Lower leg skin (tissue), 4 donors: ENCODE measurements at places on chromosomes 16 and 17. TPM values are rescaled to one million over a fixed set of nuclear protein-coding genes. Genes with fewer than 3 reads are reported as not detected.

DNA sequence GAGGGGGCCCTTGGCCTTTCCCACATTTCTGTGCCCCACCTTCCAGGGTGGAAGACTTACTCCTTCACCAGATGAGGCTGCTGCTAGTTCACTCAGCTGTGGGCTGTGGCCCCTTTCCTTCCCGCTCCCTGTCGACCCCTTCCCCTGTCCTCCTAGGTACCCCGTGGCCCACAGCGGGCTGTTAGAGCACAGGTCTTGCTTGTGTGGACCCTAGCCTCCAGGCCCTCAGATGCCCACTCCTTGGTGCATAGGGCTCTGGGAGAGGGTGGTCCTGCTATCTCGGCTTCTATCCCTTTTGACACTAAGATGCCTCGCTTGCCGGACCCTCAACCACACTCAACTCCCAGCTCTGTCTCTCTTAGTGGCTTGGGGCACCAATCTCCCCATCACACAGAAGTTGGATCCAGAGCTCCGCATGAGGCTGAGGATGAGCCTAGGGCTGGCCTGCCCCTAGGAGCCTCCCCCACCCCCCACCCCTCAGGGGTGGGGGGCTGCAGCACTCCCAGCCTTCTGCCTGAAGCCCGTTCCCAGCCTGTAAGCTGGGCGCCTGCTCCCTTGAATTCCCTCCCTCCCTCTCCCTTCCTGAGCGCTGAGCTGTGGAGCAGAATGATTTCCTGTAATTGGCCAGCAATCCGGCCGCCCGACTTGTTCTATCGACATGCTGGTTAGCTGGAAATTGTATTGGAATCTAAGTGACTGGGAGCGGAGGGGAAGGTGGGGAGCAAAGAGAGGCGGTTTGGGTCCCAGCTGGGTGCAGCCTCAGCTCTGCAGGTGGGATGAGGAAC lies 30.9 kb downstream of the DCAKD start:
- no peak for DNase-seq

DNA sequence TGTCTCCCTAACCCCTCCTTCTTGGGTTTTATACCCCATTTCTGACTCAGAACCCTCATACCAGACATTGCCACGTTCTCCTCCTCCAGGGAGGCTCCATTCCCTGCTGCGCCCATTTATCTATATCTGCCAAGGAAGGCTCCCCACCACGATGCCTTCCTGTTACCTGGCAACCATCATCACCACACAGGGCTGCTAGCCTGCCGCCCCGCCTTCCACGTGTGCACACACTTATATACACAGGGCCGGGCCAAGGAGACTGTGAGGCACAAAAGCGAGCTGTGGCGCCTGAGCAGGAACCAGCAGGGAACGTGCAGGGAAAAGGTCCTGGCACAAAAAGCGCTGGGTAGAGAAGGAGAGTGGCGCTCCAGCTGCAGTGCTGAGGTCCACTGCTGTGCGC lies 261.8 kb downstream of the CBLN1 start:
- DNase-seq, result peak; percentile 40

Gene ABCA9
- 10.3 TPM for total RNA-seq

Gene SLC47A1
- total RNA-seq, result 10.8 TPM

DNA sequence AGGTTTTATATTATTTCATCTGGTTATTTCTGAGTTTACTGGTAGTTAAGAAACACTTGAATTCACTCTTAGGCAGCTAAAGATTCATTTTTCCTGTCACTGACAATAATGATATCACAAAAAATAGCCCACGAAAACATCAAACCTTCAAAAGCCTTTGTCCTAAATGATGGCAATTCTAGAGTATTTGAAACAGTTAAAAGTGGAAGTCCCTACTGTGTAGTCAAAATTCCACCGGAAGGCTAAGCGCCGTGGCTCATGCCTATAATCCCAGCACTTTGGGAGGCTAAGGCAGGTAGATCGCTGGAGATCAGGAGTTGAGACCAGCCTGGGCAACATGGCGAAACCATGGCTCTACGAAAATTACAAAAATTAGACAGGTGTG lies 103.5 kb downstream of the HIC1 start:
- no peak for DNase-seq

DNA sequence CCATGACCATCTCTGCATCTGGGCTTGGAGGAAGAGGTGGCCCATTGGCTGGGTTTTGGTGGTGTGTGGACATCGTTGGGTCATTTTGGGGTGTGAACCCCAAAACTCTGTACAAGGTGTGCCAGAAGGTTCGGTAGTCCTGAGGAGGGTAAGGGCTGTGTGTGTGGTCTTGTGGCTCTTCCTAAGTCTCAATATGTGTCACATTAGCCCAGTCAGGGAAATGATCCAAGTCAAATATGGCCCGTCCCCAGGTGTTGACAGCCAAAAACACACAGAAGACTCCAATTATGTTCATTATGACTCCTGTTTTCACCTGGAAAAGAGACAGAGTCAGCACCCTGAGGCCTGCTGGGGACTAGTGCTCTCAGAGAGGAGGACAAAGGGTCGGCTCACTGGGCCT lies 27.1 kb downstream of the SLC13A5 start:
- DNase-seq, result no peak

GRCh38 chr16:48347980-48348379 lies 37.2 kb downstream of the SIAH1 start:
- no peak for DNase-seq

GRCh38 chr17:60463157-60463835 lies 41.0 kb downstream of the CHCT1 start:
- no peak for DNase-seq

Gene SPATA32
- total RNA-seq, result not detected

- DNase-seq, result no peak
These were observed 16.9 kb downstream of the POLR3K start for GRCh38 chr16:36336-36984.

DNA sequence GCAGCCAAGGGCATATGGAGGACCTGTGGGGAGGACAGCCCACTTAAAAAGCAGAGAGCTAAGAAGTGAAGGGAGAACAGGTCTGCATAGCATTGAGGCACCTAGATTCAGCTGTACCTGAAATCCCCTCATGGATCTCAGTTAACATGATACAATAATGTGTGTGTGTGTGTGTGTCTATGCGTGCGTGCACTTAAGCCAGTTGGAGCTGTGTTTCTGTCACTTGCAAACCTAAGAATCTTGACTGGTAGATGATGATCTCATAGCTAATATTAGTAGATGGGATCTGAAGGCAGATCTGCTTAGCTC lies 1.7 kb upstream of the ITPRIPL2 start:
- DNase-seq, result no peak

Gene DLX3
- 29.0 TPM for total RNA-seq

Gene TLCD2
- total RNA-seq, result 2.4 TPM

DNA sequence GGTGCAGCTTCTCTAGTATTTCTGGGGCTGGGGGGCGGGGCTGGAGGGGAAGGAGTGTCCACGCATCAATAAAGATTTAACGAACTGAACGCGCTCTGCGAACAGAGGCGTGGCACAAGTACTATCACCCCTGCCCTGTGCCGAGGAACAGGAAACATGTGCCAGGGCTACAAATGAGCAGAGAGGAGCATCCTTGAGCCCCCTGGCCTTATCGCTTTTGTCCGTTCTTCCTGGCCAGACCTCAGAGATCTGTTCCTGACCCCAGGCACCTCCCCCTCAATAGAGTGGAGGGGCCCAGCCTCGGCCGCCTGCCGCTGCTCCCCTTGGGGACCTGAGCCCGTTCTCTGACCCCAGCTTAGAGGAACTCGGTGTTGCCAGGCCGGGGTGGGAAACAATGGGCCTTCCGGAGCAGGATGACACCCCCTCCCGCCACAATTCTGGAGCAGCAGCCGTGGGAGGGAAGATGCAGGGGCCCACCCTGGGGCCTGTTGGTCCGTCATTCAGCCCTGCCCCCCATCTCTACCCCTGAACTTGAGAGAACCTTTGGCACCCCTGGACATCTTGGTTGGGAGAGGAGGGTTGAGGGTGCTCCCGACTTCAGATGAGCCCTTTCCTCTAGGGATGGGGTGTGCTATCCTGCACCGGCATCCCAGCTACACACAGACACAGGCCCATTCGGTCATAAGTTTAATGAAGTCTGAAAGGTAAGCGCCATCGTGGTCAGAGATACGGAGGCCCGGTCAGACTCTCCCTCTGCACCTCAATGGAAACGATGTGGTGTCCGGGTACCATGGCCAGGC lies 1.1 kb downstream of the NAA38 start:
- DNase-seq, result peak; percentile 90

- no peak for DNase-seq
These were observed 24.3 kb downstream of the ACSF3 start for GRCh38 chr16:89117975-89118289.

- no peak for DNase-seq
These were observed 102.6 kb upstream of the HS3ST3A1 start for GRCh38 chr17:13704333-13704732.

Gene ITGA2B
- total RNA-seq, result not detected

GRCh38 chr16:55116165-55116920 lies 185.7 kb downstream of the IRX5 start:
- no peak for DNase-seq

- no peak for DNase-seq
These were observed 7.4 kb upstream of the PMFBP1 start for GRCh38 chr16:72179204-72179970.

GRCh38 chr17:77893144-77894044 lies 65.1 kb upstream of the TNRC6C start:
- no peak for DNase-seq

Gene NDEL1
- total RNA-seq, result 145 TPM

DNA sequence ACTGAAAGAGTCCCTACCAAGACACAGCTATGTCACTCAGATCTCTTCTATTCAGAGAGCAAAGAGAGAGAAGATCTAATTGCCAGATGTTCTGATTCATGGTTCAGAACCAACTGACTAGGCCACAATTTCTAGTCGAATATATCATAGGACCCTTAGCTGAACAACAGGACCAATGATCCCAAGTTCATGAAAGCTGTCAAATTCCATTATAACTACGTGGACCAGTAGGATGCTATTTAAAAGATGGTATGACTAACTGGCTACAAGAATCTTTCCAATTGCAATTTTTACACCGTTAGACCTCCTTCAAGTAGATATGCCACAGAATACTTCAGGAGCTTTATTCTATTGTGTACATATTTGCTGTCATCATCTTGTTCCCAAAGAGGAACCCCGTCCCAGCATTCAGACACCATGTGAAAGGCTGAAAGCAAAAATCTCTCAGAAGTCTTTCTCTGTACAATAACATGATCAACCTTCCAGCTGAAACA lies 26.0 kb downstream of the DCUN1D3 start:
- no peak for DNase-seq

Gene MRPS23
- total RNA-seq, result 12.2 TPM

Gene HIC1
- total RNA-seq, result 6.5 TPM

Gene CACNA1H
- 32.9 TPM for total RNA-seq

DNA sequence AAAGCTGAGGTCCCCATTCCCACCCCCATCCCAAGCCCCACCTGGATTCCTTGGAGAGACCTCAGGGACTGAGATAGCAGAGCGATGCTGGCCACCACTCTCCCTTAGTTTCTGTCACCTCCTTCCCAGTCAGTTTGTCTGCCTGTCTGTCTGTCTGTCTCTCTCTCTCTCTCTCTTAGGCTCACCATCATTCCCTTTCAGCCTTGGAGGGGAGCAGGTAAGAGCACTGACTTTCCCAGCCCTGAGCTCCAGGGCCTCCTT lies 5.9 kb downstream of the CD300LB start:
- no peak for DNase-seq

- no peak for DNase-seq
These were observed 197.2 kb downstream of the RBFOX3 start for GRCh38 chr17:79413611-79414010.

DNA sequence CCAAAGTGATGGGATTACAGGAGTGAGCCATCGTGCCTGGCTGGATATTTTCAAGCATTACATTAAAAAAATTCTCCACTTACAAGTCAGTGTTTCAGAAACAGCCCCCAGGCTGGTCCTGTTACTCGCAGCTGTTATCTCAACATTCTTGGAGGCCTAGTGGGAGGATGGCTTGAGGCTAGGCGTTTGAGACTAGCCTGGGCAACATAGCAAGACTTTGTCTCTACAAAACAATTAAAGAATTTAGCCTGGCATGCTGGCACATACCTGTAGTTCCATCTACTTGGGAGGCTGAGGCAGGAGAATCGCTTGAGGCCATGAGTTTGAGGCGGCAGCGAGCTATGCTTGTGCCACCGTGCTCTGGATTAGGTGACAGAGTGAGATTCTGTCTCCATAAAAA lies 26.5 kb upstream of the SPNS3 start:
- no peak for DNase-seq

- DNase-seq, result no peak
These were observed 35.9 kb upstream of the KIFC3 start for GRCh38 chr16:57838161-57838560.
